Hindlimb muscle (tissue), 1 donor: ENCODE measurements at places on chromosomes 4 and X.

DNA sequence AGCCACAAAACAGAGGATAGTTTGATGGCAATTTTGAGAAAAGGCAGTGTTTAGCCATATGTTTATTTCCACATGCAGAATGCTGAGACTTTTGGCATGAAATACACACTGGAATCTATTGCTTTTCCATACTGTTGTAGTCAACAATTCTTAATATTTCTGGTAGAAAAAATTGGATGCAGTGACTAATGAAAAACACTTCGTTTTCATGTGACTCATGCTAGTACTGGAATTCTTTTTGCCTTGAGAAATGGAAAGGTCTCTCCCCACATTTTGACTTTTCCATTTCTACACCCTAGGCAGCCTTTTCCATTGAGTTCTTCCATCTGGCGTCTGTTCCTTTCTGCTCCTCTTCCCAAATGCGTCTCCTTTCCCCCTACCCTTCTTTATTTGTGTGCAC is 425.2 kb upstream of the FTHL17 start:
- DNase-seq, result no peak

GRCh38 chr4:84235126-84235944 is 263.8 kb downstream of the NKX6-1 start:
- no peak for DNase-seq

GRCh38 chr4:54879576-54879975 is 221.8 kb downstream of the KIT start:
- no peak for DNase-seq

- no peak for DNase-seq
These were observed 45.1 kb upstream of the OGT start for GRCh38 chrX:71487814-71488213.

DNA sequence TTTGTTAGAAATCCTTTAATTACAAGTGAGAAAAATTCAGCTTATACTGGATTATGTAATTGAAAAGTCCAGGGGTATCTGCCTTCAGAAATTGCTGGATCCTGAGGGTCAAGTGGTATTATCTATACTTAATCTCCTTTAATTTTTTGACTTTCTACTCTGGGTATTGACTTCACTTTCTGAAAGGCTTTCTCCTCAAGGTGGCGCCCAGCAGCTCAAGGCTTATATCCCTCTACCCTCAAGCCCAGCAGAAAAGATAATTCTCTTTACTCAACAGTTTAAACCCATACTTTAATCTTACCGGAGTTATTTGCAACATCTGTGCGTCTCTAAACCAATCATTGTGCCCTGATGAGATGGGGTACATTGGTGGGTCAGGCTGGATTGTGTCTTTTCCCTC is 129.5 kb downstream of the LARP7 start:
- DNase-seq, result peak; percentile 41

GRCh38 chr4:168879188-168879587 is 130.9 kb downstream of the CBR4 start:
- no peak for DNase-seq

DNA sequence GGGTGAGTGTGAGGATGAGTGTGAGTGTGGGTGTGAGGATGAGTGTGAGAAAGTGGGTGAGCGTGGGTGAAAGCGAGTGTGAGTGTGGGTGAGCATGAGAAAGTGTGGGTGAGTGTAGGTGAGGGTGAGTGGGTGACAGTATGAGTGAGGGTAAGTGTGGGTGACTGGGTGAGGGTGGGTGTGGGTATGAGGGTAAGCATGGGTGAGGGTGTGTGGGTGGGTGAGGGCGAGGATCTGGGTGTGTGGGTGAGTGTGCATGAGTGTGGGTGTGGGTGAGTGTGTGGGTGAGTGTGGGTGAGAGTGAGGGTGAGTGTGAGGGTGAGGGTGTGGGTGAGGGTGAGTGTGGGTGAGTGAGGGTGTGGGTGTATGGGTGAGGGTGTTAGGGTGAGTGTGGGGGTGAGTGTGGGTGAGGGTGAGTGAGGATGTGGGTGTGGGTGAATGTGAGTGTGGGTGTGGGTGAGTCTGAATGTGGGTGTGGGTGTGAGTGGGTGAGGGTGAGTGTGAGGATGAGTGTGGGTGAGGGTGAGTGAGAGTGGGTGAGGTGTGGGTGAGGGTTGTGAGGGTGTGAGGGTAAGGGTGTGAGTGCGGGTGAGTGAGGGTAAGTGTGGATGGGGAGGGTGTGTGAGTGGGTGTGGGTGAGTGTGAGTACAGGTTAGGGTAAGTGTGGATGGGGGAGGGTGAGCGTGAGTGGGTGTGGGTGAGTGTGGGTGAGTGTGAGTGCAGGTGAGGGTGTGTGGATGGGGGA is 48.9 kb downstream of the ING2 start:
- no peak for DNase-seq

GRCh38 chrX:44456685-44457084 is 86.0 kb downstream of the FUNDC1 start:
- DNase-seq, result no peak

GRCh38 chr4:47647544-47647943 is 162.5 kb downstream of the ATP10D start:
- DNase-seq, result no peak

- no peak for DNase-seq
These were observed 435.1 kb upstream of the FTHL17 start for GRCh38 chrX:31506928-31507327.

- DNase-seq, result no peak
These were observed 1072.3 kb downstream of the RAPGEF2 start for GRCh38 chr4:160175064-160175643.

GRCh38 chr4:15021311-15021710 is 19.0 kb downstream of the CPEB2 start:
- no peak for DNase-seq
